Right renal pelvis (tissue), 4 donors: ENCODE measurements at places on chromosomes 12 and 14. TPM values are rescaled to one million over a fixed set of nuclear protein-coding genes. Genes with fewer than 3 reads are reported as not detected.

Gene ABCD2
- 0.06 TPM for polyA plus RNA-seq

- no peak for DNase-seq
Observed at GRCh38 chr12:85006206-85006605, 29.9 kb downstream of the TSPAN19 start.

DNA sequence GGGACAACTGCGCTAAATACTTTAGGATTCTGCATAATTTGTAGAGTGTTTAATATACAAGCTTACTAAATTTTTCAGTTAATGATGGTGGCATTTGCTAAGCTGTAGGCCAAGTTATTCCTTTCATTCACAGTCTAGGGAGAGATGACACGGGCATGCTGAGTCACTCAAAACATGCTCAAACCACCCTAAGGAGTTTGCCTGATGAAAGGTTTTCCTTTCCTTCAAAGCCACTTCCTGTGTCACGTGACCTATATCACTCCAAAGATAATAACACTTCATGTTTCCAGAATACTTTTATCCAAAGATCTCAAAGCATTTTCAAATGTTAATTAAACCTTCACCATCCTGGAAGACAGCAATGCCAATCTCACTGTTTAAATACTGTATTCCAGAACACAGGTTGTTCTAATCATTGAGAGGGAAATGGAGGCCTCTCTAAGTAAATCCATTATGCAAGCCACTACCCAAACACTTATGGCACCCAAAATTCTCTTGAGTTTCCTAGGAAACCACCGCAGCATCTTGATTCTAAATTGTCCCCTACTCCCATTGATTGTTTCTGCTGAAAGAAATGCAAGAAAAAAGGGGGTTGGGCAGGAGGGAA is 207.0 kb upstream of the CDKN3 start:
- DNase-seq: no peak

- no peak for DNase-seq
Observed at GRCh38 chr12:96233939-96234461, 39.8 kb downstream of the ELK3 start.

- DNase-seq: no peak
Observed at GRCh38 chr14:38339696-38340095, 83.8 kb upstream of the CLEC14A start.

- no peak for DNase-seq
Observed at GRCh38 chr14:94406910-94407309, 18.5 kb upstream of the SERPINA1 start.

Gene DIABLO
- polyA plus RNA-seq: 77.9 TPM

DNA sequence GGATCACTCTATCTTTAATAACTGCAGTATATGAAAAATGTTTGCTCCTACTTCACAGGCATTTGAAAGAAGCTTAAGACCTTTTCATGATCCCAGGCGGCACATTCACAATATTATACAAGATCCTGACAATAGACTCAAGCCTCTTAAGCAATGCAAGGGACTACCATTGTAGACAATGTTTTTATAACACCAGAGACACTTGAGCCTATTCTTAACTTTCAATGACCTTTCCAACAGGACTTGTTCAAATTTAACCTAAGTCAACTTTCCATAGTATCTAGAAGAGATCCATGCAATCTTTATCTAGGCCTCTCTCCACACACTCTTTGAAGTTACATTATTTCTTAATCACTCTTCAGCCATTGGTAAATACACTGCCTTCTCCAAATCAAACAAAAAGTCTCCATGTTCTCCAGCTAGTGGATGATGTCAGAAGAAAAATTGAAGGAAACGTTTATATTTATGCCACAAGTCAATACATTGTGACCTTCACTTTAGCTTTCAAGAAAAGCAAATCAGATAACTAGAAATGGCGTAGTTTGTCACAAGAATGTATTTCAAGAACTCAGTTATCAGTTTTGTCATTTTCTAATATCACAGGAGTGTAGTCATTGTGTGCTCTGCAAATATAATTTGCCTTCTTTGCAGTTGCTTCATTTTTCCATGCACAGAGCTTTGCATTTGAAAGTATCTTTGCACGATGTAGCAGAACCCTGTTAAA is 41.2 kb downstream of the PHLDA1 start:
- no peak for DNase-seq

Gene DUSP16
- polyA plus RNA-seq: 25.5 TPM

DNA sequence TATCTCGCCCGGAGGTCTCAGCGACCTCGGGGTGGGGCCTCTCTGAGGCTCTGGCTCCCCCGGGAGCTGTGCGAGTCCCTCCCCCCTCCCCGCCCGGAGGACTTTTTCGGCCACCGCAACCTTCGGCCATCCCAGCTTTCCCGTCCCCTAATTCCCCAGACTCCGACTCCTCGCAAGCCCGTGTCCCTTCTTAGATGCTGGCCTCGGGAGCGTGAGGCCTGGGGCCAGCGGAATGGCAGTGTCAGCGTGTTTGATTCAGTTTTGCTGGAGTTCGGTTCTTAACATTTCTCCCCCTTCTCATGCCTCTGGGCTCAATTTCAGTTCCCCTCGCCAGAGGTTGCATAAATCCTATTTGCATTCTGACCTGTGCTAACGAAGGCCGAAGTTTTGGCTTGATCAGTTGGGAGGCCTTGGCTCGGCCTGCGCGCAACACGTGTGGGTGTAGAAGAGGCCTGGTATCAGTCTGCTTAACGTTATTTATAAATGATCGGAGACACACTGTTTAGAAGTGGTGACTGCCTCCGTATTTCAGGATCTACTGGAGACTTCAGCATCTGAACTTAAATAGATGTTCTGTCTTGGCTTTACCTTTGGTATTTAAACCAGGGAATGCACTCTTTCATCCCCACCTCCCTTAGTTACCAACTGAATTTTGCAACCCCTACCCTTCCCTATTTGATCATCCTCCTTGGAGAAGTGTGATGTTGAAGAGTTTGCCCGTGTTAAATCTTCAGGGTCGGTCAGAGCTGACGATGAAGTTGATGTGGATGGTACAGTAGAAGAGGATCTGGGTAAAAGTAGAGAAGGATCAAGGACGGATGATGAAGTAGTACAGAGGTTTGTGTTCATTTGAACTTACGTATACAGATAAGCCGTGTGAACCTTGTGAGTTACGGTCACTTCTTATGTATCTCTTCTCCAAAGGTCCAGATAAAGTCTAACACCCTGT is 851 bp downstream of the HSP90B1 start:
- DNase-seq: peak; percentile 40

GRCh38 chr12:93186621-93187020 is 191.1 kb upstream of the NUDT4 start:
- DNase-seq: no peak

DNA sequence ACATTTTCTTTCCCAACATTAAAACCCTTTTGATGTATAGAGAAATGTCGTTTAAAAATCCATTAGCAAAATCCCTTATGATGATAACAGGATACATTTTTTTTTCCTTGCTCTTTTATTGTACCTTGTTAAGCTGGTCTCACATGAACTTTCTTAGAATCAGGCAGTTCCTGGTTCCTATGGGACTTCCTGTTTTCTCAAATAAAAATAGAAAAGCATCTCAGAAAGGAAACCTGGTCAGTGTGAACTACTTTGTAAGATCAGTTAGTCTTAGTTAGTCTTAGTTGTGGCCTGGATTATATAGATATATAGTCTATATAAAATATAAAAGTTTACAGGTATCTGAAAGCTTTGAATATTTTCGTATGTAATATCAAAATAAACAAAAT is 40.3 kb downstream of the LEMD3 start:
- no peak for DNase-seq

Gene SLC39A5
- polyA plus RNA-seq: 46.7 TPM

Gene POLR3B
- polyA plus RNA-seq: 17.0 TPM

- DNase-seq: no peak
Observed at GRCh38 chr12:93167331-93167730, 210.4 kb upstream of the NUDT4 start.

DNA sequence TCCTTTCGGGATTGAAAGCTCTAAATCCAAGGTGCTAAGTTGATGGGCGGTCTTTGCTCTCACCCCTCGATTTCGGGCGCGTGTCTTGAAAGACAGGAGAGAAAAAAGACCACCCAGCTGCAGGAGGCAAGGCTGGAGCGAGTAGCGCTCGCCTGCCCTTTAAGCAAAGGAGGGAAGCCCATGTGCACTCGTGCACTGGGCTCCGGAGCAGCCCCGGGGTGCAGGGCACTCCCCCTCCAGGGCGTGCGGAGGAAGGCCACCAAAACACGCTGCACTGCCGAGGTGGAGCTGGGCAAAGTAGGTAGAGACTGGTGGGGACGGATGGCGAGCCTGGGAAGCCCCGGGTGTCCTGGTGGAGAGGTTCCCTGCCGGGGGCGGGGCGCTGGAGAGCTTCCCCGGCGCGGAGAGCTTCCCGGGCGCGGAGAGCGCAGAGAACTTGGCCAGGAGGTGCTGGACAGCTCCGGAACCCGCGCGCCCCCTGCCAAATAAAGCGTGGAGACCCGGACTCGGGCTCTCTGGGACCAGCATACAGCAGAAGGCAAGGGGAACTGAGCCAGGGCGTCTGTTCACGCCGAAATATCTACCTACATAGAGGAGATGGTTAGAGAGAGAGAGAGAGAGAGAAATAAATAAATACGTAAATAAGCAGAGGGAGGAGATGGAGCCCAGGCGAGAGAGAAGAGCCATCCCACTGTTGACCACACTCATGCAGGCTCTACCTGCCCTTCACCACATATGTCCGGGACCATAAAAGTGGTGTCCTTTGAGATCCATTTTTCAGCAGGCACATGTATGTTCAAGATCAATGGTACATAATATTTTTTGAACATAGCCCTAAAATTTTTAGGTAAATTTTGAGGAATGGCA is 662 bp upstream of the NELL2 start:
- DNase-seq: no peak

GRCh38 chr12:88519802-88520435 is 60.4 kb downstream of the KITLG start:
- DNase-seq: no peak

Gene SDR39U1
- polyA plus RNA-seq: 68.5 TPM

- no peak for DNase-seq
Observed at GRCh38 chr14:77474479-77475177, 16.7 kb downstream of the AHSA1 start.

Gene KRT8
- polyA plus RNA-seq: 250 TPM

DNA sequence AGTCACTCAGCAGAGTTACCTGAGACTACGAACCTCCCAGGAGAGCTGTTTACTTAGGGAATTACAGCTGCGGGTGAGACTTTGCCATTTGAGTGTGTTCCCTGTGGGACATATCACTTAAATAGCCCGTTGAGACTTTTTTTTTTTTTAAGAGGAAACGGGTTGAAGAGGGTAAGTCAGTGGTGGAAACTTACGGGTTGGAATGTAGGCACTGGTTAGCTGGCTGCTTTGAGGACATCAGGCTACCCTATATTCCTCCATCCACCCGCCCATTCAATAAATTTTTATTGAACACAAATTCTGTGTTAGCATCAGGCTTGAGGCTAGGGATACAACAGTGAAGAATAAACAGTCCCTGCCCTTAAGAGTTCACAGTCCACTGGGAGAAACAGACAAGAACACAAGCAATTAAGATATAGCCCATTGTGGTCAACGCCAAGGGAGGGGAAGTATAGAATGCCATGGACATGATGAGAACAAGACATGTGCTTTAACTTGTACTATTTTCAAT is 88.1 kb upstream of the CPSF6 start:
- no peak for DNase-seq

DNA sequence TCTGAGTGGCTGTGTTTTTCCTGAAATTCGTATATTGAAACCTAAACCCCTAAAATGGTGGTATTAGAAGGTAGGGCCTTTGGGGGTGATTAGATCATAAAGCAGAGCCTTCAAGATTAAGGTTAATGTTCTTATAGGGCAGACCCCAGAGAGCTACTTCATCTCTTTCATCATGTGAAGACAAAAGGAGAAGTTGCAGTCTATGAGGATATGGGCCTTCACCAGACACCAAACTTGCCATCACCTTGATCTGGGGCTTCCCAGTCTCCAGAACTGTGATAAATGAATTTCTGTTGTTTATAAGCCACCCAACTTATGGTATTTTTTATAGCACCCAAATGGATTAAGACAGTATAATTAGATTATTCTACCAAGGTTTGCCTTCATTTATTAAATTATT is 275.0 kb upstream of the ATP2B1 start:
- DNase-seq: no peak

- DNase-seq: peak; percentile 82
Observed at GRCh38 chr14:57390037-57390805, at the start of gene NAA30. Gene NAA30 (plus strand): TSS chr14:57390586. CDS start chr14:57390958, 372 bp downstream.

- DNase-seq: no peak
Observed at GRCh38 chr12:109910969-109911348, 10.9 kb downstream of the TCHP start.

Gene SAMD15
- polyA plus RNA-seq: 6.3 TPM

Gene HOXC9
- 22.1 TPM for polyA plus RNA-seq

GRCh38 chr12:71552728-71553501 is 110.7 kb downstream of the ZFC3H1 start:
- DNase-seq: no peak

Gene BIN2
- polyA plus RNA-seq: 2.9 TPM

Gene LBHD2
- polyA plus RNA-seq: not detected

Gene TIMM9
- polyA plus RNA-seq: 90.4 TPM

GRCh38 chr12:99370421-99371138 is 277.0 kb upstream of the GARIN6 start:
- DNase-seq: peak; percentile 20

- no peak for DNase-seq
Observed at GRCh38 chr12:116392061-116392460, 114.6 kb upstream of the MED13L start.

GRCh38 chr12:80411787-80412186 is 32.2 kb upstream of the PTPRQ start:
- DNase-seq: no peak

- no peak for DNase-seq
Observed at GRCh38 chr14:29650554-29651269, 276.9 kb downstream of the PRKD1 start.

DNA sequence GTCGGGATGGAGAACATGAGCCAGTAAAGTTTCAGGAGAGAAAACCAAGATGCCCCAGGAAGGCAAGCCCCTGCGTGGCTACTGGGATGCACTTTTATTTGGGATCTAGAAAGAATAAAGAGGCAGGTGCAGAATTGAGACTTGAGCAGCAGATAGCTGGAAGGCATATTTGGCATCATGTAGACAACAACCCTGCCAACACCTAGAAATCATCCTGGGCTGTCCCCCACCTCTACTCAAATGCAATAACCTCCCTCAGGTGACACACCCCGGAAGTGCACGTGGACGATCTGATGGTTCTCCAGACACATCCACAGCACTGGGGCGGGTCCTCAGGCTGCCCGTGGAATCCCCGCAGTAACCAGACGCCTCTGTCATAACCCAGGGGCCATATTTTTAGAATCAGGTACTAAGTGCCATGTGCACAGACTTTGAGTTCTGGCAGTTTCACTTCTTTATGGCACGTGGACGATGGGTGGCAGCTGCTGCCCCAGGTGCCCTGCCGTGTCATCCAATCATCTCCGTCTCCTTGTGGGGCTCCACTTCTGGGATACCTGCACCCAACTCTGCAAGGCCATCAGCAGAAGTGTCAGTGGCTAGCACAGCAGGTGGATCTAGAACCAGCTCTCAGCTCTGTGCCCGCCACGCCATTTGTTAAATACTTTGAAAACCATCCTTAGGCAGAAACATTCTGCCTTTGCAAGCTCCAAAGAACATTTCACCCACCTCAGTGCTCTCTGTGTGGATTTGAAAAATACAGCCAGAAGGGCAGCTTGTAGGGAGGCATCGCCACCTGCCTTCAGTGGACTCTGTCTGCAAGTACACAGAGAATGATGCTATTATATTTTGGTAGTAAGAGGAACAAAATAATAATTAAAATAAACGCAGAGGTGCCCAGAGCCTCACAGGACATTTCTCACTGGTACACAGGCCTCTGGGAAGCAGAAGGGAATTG is 771.7 kb upstream of the TMEM132C start:
- DNase-seq: no peak

Gene PLEKHG7
- 0.69 TPM for polyA plus RNA-seq

- no peak for DNase-seq
Observed at GRCh38 chr14:94153750-94154342, 20.3 kb upstream of the PPP4R4 start.

Gene SMIM41
- polyA plus RNA-seq: 0.34 TPM
